ENCODE measurements at places on chromosomes 5 and 9.

DNA sequence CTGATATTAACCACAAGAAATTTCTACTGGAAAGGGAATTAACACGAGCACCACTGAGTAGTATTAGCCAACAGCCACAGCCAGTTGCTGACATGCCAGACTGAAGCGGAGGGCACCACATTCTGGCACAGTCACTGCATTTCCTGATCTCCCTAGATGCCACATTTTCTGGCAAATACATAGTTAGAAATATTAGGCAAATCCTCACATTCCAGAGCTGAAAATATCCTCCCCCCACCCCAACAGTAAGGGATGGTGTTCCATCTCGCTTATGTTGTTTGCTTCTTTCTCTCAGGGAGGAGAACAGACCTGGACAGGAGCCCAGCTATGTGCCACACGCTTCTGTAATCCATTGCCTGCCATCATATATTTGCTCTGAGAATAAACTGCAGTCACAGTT, 32.8 kb upstream of the MCTP1 start:
- no peak for DNase-seq

DNA sequence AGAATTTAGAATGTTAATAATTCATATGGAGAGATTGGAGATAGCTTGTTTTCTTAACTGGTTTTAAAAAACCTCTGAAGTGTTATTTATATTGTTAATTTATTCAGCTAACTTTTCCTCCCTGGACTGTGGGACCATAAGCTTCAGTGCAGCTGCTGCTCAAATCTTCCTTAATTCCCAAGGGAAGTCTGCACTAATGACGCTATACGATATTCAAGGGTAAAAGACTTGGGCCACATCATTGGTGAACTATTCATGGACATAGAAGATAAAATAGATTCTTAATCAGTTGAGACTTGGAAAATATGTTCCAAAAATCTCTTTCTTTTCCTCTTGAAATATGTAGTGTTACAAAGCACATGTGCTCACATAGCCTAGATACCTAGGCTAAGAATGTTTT, 31.1 kb upstream of the GAS1 start:
- peak; percentile 74 for DNase-seq

DNA sequence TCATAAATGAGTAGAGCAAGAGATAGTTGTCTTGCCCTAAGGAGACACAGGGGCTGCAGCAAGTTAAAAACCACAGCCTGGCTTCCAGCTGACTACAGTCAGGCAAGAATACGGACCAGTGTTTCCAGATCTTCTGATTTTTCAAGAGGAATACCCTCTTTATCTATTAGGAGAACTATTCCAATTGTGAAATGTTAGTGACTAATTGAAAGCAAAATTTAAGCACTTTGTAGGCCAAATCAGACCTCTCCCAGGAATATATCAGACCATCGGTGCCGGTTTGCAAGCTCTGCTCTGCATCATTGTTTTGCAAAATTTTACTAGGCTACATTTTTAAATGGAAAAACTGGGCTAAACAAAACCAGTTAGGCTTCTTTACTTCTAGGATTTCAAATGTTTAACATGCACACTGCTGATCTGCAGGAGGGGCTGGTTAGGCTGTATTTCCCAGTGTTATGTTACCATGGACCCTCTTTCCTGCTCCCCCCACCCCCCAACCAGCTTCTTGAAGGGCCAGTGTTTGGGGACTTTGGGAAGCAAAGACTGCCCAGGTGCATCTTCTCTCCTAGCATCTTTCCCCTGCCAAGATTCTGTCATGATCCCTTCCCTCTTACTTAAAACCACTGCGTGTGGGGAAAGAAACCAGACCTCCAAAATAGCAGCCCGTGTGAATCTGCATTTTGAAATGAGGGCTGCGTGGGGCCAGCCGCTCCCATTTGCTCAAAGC, 1.1 kb upstream of the ARSI start:
- DNase-seq, result peak; percentile 41

GRCh38 chr5:115892021-115892420, 50.3 kb downstream of the AP3S1 start:
- no peak for DNase-seq

DNA sequence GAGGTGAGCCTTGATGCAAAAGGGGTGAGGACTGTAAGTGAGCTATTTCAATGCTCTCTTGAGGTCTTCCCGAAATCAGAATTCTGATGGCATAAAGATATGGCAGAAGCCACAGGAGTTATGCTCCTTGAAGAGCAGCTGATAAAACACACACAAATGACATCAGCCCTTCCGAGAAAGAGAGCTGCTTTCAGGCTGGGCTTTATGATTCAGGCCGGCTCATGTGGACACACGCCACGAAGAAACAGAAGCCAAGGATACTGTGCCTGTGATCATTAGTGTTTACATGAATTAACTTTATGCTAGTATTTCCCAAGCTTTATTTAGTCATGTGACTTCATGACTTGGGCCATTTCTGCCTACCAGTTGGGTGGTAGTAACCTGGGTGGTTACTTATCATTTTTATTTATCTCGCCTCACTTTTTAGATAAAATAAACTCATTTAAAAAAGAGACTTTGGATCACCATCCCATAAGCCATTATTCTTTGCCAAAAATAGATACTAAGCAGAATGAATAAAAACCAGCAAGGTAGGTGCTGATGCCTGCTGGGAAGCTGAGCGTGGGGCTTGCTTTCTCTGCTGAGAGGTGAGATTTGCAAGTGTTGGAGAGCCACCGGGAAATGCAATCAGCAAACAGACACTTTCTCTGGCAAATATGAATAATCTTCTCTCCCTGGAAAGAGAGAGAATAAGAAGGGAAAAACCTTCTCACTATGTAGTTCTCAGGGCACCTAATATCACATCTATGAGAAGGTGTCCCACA, 73.0 kb upstream of the SLC25A51 start:
- peak; percentile 78 for DNase-seq

GRCh38 chr9:126144196-126144595, 182.4 kb upstream of the MVB12B start:
- no peak for DNase-seq

DNA sequence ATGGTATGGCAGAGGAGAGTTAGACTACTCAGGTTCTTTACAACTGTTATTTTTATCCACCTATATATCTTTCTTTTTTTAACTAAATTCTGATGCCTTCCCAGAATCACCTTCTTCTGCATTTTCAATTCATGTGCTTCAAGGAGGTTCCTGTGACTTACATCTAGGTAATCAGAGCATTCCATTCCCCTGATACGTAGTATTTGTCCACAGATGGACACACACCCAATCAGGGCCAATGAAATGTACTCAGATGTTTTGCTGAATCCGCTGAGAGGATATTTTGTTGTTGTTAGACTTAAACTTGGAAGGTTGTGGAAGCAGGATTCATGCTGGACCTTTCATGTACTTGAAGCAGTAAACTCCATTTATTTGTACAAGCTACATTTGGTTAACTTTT, 159.4 kb upstream of the FER start:
- DNase-seq, result no peak

GRCh38 chr9:95634536-95634935, 117.8 kb upstream of the PTCH1 start:
- no peak for DNase-seq

DNA sequence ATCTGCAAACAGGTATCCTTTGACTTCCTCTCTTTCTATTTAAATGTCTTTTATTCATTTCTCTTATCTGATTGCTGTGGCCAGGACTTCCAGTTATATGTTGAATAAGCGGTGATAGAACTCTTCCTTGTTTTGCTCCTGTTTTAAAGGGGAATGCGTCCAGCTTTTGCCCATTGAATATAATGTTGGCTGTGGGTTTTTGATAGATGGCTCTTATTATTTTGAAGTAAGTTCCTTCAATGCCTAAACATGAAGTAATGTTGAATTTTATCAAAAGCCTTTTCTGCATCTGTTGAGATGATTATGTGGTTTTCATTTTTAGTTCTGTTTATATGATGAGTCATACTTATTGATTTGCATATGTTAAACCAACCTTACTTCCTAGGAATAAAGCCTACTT, 300.5 kb upstream of the CTNND2 start:
- DNase-seq, result no peak

- DNase-seq, result peak; percentile 77
Measured at GRCh38 chr5:176614805-176615478, 5.0 kb upstream of the GPRIN1 start.

DNA sequence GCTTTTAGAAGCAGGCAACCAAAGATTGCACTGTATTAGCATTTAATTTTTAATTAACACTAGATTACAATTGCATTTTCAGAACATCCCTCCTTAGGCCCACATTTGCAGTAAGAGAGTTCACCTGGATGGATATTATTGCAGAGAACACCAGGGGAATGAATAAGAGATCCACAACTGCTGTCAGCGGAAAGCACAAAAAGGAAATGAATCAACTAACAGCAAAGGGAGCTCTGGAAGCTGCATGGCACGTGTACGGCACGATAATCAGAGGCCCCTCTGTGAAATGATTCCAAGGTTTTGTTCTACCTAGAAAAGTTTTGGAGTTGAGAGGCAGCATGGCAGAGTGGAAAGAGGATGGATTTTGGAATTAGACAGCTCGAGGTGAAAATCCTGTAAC, 361.2 kb upstream of the C9orf72 start:
- no peak for DNase-seq

GRCh38 chr5:178373711-178374110, 141.1 kb upstream of the PHYKPL start:
- DNase-seq, result no peak

DNA sequence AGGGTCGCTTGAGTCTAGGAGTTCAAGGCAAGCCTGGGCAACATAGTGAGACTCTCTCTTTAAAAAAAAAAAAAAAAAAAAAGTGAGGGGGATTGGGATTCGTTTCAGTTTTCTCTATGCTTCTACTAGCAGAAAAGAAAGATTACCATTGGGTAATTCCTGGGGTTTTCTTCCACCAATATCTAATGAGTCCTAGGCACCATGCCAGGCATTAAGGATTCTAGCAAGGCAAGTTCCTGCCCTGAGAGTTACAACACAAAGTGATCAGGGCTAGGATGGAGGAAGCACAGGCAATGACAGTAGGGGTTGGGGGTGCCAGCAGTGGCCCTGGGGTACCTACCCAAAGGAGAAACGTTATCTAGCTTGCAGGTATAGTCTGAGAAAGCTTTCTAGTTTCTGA, 90.8 kb downstream of the PCDH1 start:
- DNase-seq, result no peak

GRCh38 chr5:7779019-7780005, 71.6 kb downstream of the CFAP90 start:
- no peak for DNase-seq

DNA sequence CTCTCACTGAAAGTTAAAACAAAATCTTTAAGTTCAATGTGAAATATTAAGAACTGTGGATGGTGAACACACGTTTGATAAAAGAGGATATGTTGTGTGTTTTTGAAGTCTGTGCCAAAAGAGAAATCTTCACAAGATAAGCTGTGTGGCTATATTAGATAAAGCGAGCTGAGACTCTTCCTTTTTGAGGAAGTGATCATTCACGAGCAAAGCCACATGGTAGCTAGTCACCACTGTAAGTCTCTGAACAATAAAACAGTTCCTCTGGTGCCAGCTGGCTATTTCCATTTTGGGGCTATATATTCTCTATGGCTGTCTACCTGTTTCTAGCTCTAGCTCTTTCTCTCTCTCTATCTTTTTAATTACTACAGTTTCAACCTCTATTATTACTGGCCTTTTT, 1849.2 kb upstream of the C9orf72 start:
- no peak for DNase-seq

DNA sequence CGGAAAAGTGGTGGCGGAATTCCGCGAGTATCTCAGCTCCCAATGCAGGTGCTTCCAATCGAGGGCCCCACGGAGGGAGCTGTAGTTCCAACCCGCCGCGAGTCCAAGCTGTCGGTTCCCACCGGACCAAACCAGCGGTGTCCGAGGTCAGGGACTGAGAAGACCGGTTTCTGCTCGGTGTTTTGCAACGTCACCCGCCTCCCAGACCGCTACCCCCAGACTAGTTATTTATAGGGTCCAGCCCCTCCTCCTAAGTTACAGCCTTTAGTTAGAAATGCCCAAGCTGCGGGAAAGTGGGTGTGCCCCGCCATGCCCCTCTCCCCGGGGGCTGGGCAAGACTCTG, 677 bp upstream of the MYORG start:
- DNase-seq, result no peak

GRCh38 chr5:152505442-152506042, 100.5 kb upstream of the NMUR2 start:
- peak; percentile 40 for DNase-seq

DNA sequence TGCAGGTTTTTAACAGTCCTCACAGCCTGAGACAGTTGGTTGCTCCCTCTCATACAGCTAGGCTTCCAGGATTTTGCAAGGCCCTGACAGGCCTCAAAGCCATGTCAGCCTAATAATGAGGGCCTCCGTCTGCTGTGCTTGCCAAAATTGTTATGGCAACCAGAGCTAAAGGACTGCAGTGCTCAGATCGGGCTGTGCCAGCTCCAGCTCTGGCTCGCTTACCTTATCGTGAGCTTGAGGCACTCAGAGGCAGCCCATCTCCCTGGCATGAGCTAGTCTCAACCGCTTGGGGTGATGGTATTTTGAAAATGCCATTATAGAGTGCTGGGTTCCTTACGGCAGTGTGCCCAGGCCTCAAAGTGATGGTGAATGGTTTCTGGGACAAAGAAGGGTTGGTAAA, 8.4 kb downstream of the MTAP start:
- DNase-seq, result no peak

GRCh38 chr5:113510836-113511451, 2.5 kb upstream of the YTHDC2 start:
- DNase-seq, result peak; percentile 57

DNA sequence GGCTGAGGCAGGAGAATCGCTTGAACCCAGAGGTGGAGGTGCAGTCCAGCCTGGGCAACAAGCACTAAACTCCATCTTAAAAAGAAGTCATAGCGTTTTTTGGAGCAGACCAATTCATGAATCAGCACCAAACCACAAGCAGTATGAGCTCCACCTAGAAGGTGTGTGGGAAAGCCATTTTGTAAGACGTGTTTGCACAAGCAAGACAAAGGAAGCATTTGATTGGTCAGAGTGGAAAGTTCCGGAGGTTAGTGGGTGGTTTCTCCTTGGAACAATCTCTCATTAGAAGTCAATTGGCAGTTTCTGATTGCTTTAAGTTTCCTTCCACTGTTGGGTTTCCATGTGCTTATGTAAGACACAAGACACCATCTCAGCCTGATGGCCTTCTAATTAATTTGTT, 5.0 kb downstream of the SRD5A1 start:
- no peak for DNase-seq

DNA sequence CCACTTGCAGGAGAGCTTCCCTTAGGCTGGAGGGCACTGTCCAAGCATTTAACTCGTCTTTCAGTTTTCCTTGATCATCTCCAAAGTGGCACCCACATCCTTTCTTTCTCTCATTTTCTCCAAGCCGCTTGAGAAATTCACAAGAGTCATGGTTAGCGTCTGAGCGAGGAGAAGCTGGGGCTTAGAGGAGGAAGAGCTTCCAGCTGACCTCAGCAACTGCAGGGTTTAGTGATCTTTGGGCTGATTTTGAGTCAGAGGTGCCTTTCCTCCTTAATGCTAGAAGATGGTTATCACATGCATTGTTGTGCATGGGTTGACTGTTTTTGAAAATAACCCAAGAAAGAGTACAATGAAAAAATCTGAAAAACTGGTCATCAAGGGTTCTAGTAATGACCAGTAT, 134.7 kb downstream of the GADD45G start:
- DNase-seq, result no peak

- DNase-seq, result no peak
Measured at GRCh38 chr5:163712011-163712410, 206.6 kb downstream of the MAT2B start.

- peak; percentile 28 for DNase-seq
Measured at GRCh38 chr5:98638111-98638510, 135.4 kb upstream of the RGMB start.

Data from fibroblast of skin of abdomen (primary cell).